CD4-positive, alpha-beta T cell treated with Interleukin-15 for 4 hours (primary cell): ENCODE measurements at places on chromosomes 4 and X.

DNA sequence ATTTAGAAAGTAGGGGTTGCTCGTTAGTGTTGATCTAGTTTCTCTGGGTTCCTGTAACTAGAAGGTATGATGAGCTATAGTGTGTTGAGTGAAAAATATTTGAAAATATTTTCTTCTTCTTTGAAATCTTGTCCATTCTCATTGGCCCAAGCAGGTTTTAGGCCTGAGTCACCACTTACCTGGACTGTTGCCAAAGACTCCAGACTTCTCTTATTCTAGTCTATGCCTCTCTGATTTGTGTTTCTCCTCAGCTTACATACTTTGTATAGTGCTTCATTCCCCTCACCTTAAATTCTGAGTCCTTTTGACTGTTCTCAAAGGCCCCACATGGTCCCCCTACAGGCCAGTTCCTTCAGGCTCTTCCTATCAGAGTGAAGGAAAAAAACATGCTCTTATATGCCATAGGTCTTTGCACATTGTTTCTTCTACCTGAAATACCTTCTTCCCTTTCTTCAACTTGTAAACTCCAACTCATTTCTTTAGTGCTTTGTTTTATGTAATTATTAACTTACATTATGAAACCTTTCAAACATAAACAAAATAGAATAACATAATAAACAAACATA lies 258.2 kb downstream of the PPP1R2C start:
- DNase-seq: no peak

DNA sequence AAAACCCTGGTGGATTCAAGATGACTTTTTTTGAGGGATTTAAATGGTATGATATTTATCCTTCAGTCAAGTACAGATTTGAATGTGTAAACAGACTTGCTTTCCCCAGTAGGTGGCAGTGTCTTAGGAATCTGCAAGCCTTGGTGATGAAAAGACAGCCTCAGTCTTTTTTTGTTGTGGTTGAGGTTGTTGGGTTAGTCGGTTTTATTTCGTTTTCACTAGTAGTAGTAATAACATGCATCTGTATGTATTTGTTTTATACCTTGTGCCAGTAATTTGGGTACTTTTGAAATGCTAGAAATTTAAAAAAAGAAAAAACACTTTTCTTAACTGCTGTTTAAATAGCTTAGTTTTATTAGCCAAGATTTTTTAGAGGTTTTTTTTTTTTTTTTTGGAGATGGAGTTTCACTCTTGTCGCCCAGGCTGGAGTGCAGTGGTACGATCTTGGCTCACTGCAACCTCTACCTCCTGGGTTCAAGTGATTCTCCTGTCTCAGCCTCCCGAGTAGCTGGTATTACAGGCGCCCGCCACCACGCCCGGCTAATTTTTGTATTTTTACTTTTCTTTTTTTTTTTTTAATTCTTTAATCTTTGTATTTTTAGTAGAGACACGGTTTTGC lies 39.2 kb downstream of the COPS4 start:
- DNase-seq: peak; percentile 87

GRCh38 chr4:5760936-5761480 lies 50.0 kb downstream of the EVC start:
- DNase-seq: no peak

DNA sequence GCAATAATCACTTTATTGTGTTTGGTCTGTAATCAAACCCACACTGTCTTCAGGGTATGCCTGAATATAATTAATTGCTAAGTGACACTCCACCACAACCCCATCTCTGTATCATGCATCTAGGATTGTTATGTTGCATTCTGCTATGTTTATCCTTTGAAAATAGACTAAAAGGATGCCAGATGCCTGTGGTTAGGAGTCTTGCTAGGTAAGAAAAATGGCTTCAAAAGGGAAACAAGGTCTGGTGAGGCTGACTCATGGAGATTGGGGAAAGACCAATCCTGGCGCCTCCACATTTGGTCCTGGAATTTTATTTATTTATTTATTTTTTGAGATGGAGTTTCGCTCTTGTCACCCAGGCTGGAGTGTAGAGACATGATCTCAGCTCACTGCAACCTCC lies 360.5 kb upstream of the SLC7A11 start:
- no peak for DNase-seq

GRCh38 chrX:53184836-53185235 lies 40.2 kb downstream of the KDM5C start:
- DNase-seq: no peak

GRCh38 chr4:7944599-7945220 lies 5.0 kb upstream of the AFAP1 start:
- DNase-seq: no peak

DNA sequence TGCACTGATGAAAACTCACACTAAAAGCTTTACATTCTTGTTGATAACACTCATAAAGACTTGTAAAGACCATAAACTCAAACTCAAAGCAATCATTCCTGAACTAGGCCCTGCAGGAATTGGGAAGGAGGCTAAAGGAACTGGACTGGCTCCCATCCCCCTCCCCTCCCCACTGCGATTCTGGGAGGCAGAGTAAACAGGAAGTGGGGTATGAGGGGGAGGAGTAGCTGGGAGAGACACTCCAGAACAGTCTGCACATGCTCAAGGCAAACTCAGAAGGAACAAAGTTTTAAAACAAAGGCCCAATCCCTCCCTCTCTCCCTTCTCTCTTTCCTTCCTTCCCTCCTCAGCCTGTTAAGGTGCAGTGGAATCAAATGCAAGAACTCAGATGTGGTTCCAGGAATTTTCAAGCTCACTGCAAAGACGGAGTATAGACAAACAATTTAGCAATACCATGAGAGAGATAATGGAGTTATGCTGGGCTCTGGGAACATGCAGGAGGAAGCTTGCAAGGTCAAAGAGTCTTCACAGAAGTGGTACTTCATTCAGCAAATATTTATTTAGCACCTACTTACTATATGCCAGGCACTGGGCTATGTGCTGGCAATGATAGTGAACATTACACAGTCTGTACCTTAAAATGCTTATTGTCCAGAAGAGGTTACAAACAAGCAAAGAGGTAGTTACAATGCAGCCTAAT lies 15.9 kb downstream of the MID1IP1 start:
- no peak for DNase-seq

DNA sequence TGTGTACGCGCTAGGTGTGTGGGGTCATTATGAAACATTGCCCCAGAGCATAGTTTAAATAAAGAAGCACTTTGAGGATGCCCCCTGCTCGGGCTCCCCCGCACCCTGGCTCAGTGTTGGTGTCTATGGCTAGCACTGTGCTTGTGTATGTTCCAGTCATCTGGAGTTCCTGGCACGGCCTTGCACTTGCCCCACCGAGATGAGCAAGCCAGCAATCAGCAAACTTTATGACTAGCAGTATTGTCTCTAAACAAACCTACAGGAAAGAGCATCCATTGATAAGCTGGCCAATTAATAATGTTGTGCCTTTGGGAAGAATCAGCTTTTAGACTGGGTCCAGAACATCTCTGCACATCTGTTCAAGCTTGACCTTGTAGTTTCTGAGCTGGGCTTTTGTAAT lies 707 bp upstream of the SHROOM4 start:
- no peak for DNase-seq

GRCh38 chrX:56026815-56027214 lies 205.3 kb upstream of the KLF8 start:
- no peak for DNase-seq

DNA sequence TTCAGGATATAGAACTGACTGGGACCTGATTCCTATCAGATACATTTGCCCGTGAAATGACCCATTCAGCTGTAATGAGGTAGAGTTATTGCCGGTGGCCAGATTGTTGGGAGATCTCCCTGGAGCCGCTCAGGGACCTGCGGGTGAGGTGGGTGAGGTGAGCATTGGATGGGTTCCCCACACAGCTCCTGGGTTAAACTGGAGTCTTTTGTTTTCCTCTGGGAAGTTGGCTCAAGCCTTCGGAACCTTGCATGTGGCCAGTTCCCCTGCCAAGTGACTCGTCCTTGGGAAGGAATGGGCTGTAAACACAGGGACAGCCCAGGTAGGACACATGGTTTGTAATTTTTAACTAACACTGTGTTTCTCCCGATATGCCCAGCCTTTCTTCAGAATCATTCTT lies 31.6 kb upstream of the KIT start:
- DNase-seq: no peak

DNA sequence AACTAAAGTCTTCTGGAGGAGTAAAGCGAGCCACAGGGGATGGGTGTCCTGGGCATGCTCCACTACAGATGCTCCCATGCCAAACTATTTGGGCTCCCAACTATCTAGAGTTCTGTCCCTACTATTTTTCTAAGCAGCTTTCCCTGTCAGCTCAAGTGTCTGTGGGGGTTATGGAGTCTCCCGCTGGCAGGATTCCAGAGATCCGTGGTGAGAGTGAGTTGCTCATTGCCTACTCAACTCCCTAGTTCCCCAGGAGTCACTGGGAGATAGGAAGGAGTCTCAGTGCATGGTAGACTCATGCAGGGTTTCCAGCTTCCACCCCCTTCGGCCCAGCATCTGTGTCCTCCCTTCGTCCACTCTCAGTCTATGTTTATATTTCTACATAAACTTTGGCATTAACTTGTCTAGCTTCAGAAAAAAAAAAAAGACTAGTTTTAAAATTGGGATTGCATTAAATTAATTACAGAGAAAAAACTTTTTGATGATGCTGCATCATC lies 55.1 kb upstream of the INPP4B start:
- no peak for DNase-seq

DNA sequence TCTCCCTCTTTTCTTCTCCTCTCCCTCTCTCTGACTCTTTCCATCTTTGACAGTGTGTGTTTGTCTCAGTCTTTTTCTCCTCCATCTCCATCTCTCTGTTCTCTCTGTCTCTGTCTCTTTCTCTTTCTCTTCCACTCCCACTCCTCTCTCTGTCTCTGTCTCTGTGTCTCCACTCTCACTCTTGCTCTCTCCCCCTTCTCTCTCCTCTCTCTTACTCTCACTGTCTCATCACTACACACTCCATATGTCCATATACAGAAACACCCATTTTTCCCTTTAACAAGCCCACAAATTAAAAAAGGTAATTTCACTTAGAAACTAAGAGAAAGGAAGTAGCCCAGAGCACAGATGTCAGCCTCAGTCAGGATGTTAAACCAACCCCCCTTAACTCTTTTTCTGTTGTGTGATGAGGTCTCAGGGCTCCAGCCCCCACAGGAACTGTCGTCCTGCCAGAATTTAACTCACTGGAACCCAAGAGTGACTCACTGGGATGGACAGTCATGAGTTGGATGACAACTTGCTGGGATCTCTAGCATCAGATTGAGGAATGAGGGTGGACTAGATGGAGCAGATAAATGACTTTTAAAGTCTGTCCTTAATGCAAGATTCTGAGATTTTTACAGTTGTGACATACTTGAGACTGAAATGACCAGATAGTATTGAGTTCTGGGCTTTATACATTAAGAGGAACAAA lies 27.5 kb downstream of the OTUD6A start:
- no peak for DNase-seq

- no peak for DNase-seq
Observed at GRCh38 chr4:54930226-54930625, 195.2 kb downstream of the KDR start.

- DNase-seq: no peak
Observed at GRCh38 chrX:147376601-147377422, 534.9 kb upstream of the FMR1 start.

DNA sequence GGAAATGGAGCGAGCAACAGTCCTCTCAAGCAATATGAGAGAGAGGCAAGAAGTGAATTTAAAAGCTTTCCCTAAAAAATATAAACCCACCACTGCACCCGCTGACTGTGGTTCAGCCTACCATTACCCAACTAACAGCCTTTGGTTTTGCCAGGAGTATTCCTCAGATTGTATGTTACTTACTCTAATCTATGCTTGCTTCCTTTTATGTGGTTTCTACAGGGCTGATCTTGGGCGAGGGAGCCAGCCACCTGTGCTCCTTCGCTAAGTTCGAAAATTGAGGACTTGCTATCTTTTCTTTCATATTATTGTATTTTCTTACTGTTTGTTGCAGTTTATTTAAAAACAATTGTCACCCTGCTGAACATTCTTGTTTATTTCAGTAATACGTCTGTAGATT lies 101.1 kb downstream of the DDX53 start:
- DNase-seq: no peak

GRCh38 chrX:130330706-130331105 lies 9.0 kb upstream of the SLC25A14 start:
- DNase-seq: peak; percentile 32

DNA sequence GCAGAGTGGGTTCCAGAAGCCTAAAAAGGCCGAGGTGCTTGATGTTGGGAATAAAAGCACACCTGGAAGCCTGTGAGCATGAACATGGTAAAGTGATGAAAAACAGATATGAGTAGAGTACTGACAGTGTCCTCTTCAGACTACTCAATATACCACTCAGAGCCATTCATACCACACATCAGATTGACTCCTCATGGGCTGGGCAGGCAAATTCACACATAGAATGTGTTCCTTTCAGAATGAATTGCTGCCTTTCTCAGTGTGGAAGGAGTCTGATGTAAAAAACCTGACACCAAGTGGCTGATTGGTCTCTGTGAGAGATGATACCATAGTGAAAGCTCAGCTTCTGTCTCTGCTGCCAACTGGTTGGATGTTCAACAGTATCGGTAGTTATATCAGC lies 442.7 kb downstream of the RAPGEF2 start:
- DNase-seq: no peak

DNA sequence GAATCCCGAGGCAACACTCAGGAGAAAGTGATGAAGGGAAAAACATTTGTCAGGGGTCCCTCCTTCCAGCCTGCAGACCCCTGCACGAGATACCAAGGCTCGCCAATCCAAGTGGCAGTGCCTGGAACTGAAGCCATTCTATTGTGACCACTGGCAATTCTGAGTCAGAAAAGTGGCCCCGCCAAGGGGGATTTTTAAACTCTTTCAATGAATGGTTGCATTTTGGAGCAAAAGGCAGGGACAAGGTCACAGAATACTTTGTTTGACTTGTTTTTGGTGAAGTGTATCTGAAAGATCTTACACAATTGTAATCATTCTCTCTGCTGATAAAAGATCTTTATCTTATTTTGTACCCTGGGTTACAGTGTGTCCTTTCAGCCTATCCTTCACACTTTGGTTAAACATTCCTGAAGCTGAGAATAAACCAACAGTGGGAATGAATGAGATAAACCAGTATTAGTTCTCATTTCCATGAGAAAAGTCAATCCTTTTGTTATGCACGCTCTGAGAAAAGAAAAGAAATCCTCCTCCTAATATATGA lies 115.9 kb upstream of the PDLIM3 start:
- DNase-seq: no peak

DNA sequence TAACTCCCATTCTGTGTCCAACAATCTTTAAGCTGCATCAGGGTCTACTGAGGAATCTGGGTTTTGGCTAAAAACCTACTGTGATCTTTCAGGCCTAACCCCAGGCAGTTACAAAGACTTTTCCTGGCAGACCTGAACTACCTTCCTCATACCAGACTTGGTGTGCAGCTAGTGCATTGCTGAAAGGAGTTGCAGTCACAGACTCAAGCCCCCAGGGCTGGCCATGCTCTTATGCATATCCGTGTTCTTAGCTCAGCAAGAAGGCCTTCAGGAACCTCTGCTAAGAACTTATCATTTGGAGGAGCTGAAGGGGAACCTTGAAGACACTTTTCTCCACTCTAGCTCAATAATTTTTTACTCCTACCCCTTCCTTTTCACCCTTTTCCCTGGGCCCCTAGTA lies 147.5 kb downstream of the INPP4B start:
- no peak for DNase-seq
